Amniotic epithelial cell (primary cell): ENCODE measurements at places on chromosomes 7 and 10.

- DNase-seq, result peak; percentile 56
These were observed 108.9 kb downstream of the ARID5B start for GRCh38 chr10:62010366-62010765.

GRCh38 chr7:47610506-47611044, 28.7 kb upstream of the TNS3 start:
- peak; percentile 96 for DNase-seq

DNA sequence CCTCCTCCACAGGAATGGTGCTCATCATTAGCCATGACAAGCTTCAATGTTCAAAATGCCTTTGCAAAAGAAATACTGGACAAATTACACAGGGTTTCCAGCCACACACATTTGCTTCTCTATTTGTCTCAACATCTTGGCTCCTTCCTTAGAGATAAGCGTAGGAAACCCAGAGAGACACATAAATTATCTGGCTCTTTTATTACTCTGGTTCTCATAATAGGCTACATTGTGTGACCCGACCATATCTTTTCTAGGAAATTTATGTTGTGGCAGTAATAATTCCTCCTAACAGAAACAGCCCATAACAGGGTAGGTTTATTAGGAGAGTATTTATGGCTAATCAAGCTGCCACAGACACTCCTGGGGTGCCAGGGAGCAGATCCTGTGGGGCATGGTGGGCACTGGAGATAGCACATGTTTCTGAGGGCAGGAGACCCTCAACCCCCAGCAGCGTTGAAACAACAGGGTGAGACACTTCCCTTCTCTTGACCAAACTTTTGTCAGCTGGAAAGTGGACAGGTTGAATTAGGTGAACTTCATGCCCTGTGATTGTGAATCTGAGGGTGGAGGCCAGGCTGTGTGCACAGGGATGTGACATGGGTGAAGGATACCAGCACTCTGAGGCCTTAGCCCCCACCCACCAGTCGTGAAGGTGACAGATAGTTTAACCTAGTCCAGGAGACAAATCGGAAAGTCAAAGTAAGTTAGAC, 295.9 kb upstream of the ZNF32 start:
- no peak for DNase-seq

- peak; percentile 55 for DNase-seq
These were observed 129.4 kb downstream of the KAT6B start for GRCh38 chr10:74955796-74956195.

DNA sequence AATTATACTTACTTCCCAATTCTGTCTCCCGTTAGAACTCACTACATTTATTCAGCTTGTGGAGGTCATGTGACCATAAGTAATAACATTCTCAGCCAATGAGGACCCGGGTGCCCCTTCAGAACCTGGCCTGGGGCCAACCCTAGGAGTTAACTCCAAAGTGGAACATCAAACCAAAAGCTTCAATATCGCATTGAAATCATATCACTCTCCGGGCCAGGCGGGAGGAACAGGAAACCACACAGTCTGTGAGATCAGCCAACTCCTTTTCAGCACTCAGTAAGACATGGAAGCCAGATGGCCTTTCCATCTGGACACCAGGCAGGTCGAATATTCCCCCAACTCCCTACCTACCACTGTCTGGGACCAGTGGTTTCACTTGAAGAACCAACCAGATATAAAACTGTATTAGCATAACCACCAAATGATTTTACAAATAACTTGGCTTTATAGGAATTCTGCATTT, 5.5 kb downstream of the CREB3L2 start:
- peak; percentile 78 for DNase-seq

- DNase-seq, result no peak
These were observed 101.0 kb downstream of the MYL10 start for GRCh38 chr7:101527844-101528667.

- DNase-seq, result peak; percentile 84
These were observed 297.3 kb upstream of the LYZL1 start for GRCh38 chr10:28991333-28992270.

- no peak for DNase-seq
These were observed 125.5 kb upstream of the PDLIM1 start for GRCh38 chr10:95416270-95416669.

DNA sequence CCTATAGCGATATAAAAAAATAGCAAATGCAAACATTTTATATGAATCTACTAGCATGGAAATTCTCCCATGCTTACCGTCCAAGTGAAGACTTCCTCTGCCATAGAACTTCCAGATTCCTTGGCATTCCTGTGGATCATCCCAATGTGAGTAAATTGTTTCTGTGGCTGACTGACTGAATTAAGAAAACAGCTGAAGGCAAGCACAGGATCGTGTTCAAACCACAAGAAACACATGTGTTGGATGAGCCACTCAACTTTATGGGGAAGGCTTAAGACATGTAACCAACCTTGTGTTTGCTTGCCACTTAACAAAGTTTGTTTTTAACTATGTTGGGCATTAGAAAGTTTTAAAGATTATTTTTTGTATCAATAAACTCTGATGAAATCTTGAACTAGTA, 2.6 kb upstream of the MYPN start:
- peak; percentile 92 for DNase-seq

DNA sequence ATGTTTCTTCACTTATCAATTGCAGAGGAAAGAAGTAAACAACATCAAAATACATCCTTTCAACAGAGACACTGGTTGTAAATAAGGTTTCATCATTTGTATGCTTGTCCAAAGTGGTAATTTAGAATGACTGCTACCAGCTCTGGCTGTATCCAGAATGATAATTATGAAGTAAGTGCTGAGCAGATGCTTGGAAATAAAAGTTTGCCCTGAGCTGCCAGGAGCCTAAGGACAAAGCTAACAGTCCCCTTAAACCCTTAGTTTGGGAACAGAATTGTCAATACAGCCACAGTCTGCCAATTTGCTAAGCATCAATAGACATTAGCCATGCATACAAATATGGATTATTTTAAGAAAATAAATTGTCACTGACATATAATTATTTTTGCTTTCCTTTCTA, 147.0 kb upstream of the SLC13A1 start:
- DNase-seq, result no peak

GRCh38 chr7:91407942-91408341, 143.7 kb downstream of the FZD1 start:
- no peak for DNase-seq
